Endothelial cell (in vitro differentiated cells): ENCODE measurements at places on chromosomes 4 and X. TPM values are rescaled to one million over a fixed set of nuclear protein-coding genes. Genes with fewer than 3 reads are reported as not detected.

DNA sequence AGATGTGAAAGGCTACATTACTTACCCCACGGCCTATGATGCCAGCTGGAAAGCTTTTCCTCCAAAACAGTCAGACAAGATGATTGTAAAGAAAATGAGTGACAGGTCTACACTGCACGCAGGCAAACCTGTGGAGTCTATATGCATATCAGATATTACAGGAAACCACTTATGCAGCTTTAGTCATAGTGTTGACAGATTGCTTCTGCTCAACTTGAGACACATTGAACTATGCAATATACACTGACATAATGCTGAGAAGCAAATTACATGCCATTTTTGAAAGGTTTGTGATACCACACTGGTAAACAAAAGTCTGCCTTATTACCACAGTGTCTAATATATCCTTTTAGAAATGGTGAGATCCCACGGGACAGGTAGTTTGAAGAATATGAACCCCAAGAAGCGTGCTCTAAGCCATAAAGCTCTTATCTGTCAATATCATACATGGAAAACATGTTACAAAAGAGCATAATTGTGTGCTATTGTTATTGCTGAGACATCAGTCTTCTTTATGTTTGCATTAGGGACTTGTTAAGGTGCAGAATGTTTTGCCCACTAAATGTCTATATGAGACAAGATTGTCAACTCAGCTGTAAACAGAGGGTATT, 1835.8 kb upstream of the TENM3 start:
- no peak for DNase-seq

DNA sequence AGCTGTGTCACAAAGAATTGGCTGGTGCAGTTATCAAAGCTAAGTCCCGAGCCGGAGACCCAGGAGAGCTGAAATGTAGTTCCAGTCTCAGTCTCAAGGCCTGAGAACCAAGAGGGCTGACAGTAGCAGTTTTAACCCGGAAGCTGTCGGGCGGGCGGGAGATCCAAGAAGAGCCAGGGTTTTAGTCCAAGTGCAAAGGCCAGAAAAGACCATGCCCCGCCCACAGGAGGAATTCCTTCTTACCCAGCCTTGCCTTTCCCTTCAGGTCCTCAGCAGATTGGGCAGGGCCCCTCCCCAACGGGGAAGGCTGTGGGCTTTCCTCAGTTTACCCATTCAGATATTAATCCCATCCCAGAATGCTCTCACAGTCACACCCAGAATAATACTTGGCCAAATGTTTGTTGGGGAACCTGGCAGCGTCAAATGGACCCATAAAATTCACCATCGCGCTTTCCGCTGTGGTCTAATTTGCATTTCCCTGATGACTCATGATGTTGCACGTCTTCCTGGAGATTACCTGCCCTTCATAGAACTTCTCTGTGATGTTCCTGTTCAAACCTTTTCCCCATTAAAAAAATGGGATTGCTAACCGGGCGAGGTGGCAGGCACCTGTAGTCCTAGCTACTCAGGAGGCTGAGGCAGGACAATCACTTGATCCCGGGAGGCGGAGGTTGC, 16.2 kb downstream of the MAEA start:
- no peak for DNase-seq

DNA sequence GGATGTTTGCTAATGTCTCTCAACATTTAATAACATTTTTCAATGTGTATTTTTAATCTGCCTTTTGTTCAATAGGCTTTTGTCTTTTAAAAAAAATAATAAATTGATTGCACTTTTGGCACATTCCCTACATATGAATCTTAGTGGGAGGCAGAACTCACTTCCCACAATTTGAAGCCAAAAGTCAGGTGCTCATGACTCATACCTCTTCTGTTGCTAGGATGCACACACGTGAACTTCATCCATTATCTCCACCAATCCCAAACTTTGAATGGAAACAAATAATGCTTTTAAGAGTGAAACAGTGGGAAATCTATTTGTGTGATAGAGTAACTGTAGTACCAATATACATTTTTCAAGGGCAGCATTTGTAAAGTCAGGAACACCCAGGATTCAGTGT, 260.5 kb downstream of the IQCM start:
- no peak for DNase-seq

GRCh38 chr4:182000077-182000476, 243.1 kb upstream of the TENM3 start:
- DNase-seq = no peak

RNF175 gene
- 0.36 TPM for total RNA-seq
